ENCODE measurements at places on chromosomes 4 and X. TPM values are rescaled to one million over a fixed set of nuclear protein-coding genes. Genes with fewer than 3 reads are reported as not detected.

COL25A1 gene
- 0.56 TPM for polyA plus RNA-seq

DKK2 gene
- polyA plus RNA-seq: 1.6 TPM

RELL1 gene
- polyA plus RNA-seq: 4.1 TPM

SLC30A9 gene
- 39.7 TPM for polyA plus RNA-seq

DHRSX gene
- 19.0 TPM for polyA plus RNA-seq

ELK1 gene
- 69.1 TPM for polyA plus RNA-seq

NUDT11 gene
- polyA plus RNA-seq: 7.5 TPM

PCDH19 gene
- 2.6 TPM for polyA plus RNA-seq

FATE1 gene
- polyA plus RNA-seq: 1.4 TPM

DNA sequence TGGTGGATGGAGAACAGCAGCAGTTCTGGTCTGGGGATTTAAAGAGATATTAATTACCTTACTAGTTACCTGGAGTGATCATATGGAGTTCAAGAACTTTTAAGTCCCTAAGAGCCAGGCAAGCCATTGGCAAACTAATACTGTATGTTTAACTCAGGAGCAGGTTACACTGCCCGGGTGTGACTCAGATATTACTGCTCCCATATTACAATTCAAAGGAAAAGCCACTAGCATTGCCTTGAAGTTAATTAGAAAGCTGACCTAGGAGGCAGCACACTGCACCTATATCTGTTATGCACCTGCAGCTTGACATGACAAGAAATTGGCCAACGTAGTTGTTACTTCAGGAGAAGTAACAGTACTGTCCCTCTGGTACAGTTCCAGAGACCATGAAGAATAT is 47.2 kb downstream of the GRK4 start:
- no peak for DNase-seq

- no peak for DNase-seq
Measured at GRCh38 chrX:39827951-39828350, 269.8 kb downstream of the BCOR start.

DNA sequence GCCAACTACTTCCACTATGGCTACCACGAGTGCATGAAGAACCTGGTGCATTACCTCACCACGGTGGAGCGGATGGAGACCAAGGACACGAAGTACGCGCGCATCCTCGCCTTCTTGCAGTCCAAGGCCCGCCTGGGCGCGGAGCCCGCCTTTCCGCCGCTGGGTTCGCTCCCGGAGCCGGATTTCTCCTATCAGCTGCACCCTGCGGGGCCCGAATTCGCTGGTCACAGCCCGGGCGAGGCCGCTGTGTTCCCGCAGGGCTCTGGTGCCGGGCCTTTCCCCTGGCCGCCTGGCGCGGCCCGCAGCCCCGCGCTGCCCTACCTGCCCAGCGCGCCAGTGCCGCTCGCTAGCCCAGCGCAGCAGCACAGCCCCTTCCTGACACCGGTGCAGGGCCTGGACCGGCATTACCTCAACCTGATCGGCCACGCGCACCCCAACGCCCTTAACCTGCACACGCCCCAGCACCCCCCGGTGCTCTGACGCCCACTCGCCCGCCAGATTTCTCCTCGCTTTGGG is 2.1 kb downstream of the HELT start:
- no peak for DNase-seq

- no peak for DNase-seq
Measured at GRCh38 chr4:173450281-173450680, 51.4 kb upstream of the SCRG1 start.

- peak; percentile 78 for DNase-seq
Measured at GRCh38 chr4:154551872-154552686, 1.9 kb upstream of the PLRG1 start.

- no peak for DNase-seq
Measured at GRCh38 chrX:19086102-19086772, 36.0 kb downstream of the ADGRG2 start.

DNA sequence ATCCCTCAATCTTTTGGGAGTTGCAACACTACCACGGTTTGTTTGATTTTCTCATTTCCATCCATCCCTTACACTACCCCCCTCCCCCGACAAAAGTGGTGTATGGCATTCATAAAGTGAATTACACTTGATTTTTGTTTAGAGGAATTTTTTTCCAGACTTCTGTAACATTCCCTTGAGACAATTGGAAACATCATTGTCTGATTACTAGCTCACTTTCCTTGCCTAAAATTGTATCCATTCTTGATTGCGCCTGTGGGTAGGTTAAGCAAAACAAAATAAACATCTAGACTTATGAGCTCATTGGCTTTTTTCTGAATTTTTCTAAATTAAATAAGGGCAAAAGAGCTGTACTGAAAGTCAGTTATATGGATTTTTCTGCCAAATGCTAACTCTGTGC is 3.5 kb downstream of the GPC3 start:
- no peak for DNase-seq

- no peak for DNase-seq
Measured at GRCh38 chr4:139726615-139727014, 61.0 kb downstream of the MGST2 start.

DNA sequence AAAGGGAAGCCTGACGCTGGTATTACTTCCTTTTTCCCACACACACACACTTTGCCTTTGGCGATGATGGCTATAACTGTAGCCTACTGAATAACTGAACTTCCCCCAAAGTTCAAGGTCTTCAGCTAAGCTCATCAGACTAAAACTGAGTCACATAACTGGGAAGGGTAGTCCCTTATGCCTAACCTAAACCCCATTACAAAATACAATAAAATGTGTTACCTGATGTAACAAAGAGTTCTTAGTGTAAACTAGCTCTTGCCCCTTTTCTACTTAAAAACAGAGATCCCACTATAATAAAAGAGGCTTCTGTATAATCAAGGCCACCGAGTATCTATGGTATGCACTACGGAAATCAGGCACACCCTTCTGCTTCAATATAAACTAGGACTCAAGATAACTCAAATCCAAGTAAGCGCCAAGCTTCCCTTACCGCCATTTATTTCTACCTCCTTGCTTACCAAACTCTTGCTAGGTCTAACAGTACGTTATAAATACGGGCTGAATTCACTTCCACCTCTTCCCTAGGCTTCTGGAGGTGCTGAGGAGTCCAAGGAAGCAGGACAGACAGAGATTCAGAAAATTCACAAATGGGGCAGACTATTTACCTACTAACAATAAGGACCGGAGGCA is 2.4 kb downstream of the OTUD4 start:
- no peak for DNase-seq

GRCh38 chr4:84215217-84215616 is 283.9 kb downstream of the NKX6-1 start:
- DNase-seq: no peak

GRCh38 chr4:165631208-165631894 is 241.7 kb upstream of the TLL1 start:
- no peak for DNase-seq

- DNase-seq: no peak
Measured at GRCh38 chr4:121738780-121739535, 26.0 kb downstream of the SMIM43 start.

DNA sequence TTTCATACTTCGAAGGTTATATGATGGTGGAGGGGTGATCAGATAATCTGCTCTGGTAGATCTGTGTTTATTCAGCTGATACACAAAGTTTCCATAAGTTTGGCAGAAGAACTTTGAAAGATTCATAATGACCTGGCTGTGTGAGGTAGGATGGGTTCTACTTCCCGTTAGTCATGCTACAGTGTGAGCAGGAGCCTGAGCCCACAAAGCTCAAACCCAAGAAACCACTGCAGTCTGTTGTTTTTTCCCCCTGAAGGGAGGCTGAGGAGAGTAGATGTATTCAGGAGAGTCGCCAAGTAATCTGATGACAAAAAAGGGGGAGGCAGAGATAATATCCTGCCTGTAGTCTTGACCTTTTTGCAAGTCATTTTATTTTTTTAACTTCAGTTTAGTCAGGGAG is 52.8 kb upstream of the PPP3CA start:
- no peak for DNase-seq

GRCh38 chr4:89434364-89434988 is 126.9 kb upstream of the GPRIN3 start:
- no peak for DNase-seq

DNA sequence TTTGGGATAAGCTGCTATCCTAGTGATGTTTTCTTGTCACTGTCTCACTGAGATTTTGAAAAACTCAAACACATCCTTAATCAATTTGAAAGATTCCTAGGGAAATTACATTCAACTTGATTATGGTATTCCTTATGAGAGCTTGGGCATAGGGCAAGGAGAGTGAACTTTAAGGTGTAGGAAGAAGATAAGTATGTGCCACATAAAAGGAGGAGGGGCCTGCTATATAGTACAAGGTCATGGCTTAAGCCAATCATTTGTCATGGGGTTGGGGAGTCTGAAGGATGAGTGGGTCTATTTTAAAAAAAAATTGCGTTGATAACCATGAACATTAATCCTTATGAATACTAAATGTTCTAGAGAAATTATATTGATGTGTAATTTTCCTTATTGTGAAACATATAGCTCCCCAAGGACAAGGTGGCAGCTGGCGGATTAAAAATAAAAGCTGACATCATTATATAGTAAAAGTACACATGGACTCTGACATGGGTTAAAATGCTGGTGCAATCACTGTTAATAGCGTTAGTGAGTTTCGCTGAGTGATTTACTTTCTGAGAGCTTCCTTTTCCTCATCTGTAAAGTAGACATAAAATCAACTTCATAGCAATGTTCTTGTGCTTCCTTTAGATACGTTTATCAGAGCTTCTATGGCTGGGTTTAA is 17.4 kb downstream of the GALNT7 start:
- DNase-seq: no peak

DNA sequence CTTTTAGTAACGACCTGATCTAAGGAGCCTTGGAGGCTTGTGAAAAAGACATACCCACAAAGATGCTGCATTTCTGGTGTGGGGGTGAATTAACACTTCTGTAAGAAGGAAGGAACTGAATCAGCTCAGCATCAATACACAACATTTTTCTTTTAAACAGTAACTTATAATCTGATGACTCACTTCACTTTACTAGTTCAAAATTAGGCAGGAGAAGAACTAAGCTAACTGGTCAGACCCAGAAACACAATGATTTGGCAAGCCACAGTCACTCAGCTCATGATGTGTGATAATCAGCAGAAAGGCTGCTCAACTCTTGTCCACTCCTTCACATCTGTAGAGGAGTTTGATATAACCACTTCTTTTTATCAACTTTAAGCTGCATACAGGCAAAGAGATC is 4.6 kb downstream of the MMAA start:
- DNase-seq: no peak

GRCh38 chr4:146632770-146633470 is 5.8 kb upstream of the POU4F2 start:
- no peak for DNase-seq

GRCh38 chr4:87266986-87267385 is 46.6 kb upstream of the KLHL8 start:
- DNase-seq: no peak

DNA sequence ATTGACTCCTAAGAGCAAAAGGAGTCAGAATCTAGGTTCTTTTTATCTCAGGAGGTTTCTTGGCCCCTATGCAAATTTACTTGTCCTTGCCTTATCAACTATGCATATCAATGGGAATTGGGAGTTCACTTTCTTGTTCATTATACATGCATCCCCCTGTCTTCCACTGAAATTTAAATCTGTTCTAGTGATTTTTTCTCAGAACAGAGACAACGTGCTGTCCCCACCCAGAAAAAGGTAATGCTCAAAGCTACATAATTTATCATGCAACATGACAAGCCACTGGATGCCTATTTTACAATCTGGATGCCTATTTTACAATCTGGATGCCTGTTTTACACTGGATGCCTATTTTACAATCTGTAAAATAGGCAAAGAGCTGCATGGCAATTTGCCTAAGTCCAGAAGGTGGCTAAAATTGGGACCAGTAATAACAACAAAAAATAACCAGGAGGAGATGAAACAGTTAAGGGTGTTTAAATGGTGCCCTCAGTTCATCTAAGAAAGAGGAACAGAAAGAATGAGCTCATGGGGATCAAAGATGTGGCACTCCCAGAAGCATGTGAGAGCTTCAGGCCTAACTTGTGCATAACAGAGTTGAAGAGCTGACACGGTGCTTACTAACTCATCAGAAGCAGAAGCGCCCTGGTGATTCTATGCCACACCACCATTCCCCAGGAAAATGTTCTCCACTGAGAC is 537.8 kb upstream of the BOD1L1 start:
- no peak for DNase-seq

- no peak for DNase-seq
Measured at GRCh38 chr4:77920371-77920770, 57.7 kb downstream of the MRPL1 start.

GRCh38 chrX:22912616-22913015 is 87.1 kb upstream of the DDX53 start:
- DNase-seq: no peak

- peak; percentile 32 for DNase-seq
Measured at GRCh38 chr4:53899586-53900270, 164.7 kb downstream of the CHIC2 start.

- DNase-seq: no peak
Measured at GRCh38 chr4:91734682-91735081, 569.1 kb upstream of the GRID2 start.

- peak; percentile 26 for DNase-seq
Measured at GRCh38 chr4:153497988-153498967, 32.1 kb downstream of the TMEM131L start.

DNA sequence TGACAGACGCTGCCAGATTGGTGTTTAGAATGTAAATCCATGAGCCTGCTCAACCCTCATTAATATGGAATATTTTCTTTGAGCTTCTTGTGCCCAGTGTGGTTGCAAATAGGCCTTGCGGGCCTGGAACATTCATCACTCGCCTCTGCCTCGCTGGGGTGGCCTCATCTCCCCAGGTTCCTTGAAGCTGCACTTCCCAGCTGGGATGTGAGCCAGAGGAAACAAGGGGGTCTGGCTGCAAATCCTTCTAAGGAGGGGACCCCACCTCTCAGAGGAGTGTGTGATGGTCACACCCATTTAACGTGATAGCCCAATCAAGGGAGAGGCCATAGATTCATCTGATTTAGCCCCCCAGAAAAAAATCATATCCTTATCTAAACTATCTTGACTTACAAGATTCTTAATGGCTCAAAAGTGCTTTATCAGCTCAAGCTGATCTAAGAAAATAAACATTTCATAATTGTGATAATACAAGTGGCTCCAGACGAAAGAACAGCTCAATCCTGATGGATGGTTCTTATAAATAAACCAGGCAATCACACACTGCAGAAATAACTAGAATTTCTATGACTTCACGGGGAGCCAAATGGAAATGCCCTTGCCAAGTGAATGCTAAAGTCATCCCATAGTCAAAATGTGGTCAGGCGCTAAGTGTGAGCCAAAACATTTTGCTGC is 189.9 kb downstream of the PTTG2 start:
- no peak for DNase-seq

- no peak for DNase-seq
Measured at GRCh38 chr4:16206848-16207247, 19.4 kb downstream of the TAPT1 start.

GRCh38 chr4:123443401-123444289 is 47.0 kb downstream of the SPRY1 start:
- no peak for DNase-seq

- DNase-seq: no peak
Measured at GRCh38 chr4:138977524-138977923, 38.1 kb upstream of the NOCT start.

- DNase-seq: no peak
Measured at GRCh38 chr4:182179105-182179504, 64.1 kb upstream of the TENM3 start.
